ENCODE measurements at places on chromosomes 16 and 17.

- DNase-seq = no peak
Observed at GRCh38 chr16:81746566-81746965, 32.5 kb upstream of the PLCG2 start.

DNA sequence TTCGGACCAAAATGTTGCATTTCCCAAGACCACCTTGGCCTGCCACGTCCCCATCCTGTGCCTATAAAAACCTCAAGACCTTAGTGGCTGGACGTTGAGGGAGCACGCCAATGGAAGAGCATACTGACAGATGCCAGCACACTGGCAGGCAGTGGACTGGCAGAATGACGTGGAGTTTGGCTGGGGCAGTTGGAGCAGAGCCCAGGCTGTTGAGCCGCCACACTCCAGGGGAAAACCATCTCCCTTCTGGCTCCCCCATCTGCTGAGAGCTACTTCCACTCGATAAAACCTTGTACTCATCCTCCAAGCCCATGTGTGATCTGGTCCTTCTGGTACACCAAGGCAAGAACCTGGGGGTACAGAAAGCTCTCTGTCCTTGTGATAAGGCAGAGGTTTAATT lies 494.1 kb downstream of the CDH11 start:
- no peak for DNase-seq

DNA sequence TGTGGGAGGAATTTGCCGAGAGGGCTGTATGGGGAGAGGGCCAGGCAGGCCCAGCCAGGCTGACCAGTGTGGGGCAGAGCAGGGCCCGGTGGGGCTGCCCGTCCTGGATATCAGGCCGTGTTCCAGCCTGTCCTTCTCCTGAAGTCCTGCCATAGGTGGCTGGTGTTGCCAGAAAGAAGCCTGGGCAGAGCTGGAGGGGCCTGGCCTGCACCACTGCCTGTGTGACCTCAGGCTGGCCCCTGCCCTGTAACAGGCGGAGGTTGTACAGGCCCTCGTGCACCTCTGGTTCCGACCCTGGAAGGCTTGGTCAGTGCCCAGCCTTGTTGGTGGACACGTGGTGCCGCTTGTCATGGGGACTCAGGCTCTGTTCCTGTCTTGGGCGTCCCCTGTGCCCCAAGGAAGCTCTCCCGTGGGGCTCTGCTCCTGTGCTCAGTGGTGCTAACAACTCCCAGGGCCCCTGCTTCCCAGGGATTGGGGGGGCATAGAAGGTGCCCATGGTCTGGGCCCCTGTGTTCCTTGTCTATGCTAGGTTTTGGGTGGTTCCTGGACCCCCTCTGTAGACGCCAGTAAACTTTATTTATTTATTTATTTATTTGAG lies 33.3 kb downstream of the ADCY7 start:
- no peak for DNase-seq

DNA sequence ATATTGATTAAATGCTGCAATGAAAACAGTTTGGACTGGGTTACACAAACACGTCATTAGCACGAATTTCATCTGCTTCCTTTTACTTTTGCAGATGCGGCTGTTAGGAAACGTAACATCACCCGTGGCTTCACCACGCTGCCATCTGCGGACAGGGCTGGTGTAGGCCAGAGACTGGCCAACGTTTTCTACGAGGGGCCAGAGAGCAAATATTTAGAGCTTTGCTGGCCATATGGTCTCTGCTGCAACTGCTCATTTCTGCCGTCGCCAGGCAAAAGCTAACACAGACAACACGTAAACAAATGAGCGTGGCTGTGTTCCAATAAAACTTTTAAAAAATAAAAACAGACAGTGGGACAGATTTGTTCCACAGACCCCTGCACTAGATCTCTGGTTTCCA lies 96.6 kb downstream of the ENGASE start:
- DNase-seq = no peak
